ENCODE measurements at places on chromosomes 1 and 21.

DNA sequence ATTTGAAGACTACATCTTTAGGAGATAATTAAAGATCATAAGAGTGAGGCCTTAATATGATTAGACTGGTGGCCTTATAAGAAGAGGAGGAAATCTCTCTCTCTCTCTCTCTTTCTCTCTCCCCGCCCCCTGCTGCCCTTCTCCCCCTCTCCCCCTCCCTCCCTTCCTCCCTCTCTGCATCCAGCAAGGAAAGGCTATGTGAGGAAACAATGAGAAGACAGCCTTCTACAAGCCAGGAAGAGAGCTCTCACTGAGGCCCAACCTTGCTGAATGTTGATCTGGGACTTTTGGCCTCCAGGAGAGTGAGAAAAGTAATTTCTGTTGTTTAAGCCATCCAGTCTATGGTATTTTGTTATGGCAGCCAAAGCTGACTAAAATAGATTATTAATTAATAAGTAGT, 21.6 kb downstream of the FOXD3 start:
- no peak for DNase-seq

- no peak for DNase-seq
These were observed 61.1 kb downstream of the LGR6 start for GRCh38 chr1:202254454-202255252.

GRCh38 chr1:84888753-84889152, 4.3 kb downstream of the LPAR3 start:
- DNase-seq: no peak

DNA sequence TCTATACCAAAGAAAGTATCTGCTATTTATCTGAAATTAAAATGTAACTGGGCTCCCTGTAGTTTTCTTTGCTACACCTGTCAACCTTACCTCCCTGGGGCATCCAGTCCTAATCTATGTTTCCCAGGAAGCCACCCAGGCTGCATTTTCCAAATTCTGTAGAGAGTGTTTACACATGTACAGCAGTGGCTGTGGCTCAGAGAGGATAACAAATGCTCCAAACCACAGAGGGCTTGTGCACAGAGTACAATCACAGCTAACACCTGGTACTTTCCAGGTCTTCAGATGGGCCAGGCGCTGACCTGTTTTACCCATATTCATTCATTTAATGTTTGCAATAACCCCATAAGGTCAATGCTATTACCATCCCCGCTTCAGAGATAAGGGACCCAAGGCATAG, 146.5 kb upstream of the TNR start:
- DNase-seq: no peak

GRCh38 chr1:179599623-179600249, 8.1 kb downstream of the TDRD5 start:
- no peak for DNase-seq

- DNase-seq: no peak
These were observed 1.5 kb downstream of the CSDE1 start for GRCh38 chr1:114756009-114756892.

GRCh38 chr1:65279070-65279779, 30.1 kb upstream of the DNAJC6 start:
- no peak for DNase-seq

GRCh38 chr1:27967106-27967883, 7.5 kb downstream of the XKR8 start:
- DNase-seq: no peak

- peak; percentile 29 for DNase-seq
These were observed 8.4 kb downstream of the DFFB start for GRCh38 chr1:3865606-3866160.

DNA sequence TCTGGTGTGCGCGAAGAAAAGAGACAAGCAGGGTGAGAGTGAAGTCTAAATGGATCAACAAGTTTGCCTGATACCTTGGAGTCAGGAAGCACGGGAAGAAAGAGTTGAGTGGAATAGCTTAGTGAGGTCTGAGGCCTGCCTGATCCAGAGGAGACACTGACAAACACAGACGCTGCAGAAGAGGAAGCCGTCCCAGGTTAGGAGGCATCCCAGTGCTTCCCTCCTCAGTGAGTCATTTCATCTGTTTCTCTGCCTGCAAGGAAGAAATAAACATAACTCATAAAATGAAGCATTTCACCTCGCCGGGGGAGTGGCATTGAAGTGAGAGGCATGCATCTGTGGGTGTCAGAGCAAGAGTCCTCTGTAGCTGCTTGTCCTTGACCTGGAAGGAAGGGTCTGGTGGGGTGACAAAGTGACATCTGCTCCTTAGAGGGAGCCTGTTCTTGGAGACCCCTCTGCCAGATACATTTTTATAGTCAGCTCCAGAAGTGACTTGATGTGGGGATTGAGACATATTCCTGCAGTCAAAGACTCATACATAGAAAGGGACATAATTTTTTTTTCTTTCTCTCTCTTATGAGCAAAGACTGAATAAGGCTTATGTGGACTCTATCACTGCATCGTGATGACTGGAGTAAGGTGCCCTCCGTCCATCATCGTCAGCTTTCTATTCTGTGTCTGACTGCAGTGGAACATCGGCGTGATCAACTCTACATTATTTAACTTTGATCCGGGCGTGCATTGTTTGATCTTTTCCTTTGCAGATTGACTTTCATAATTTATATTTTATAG, 256.7 kb downstream of the KIF26B start:
- DNase-seq: no peak

DNA sequence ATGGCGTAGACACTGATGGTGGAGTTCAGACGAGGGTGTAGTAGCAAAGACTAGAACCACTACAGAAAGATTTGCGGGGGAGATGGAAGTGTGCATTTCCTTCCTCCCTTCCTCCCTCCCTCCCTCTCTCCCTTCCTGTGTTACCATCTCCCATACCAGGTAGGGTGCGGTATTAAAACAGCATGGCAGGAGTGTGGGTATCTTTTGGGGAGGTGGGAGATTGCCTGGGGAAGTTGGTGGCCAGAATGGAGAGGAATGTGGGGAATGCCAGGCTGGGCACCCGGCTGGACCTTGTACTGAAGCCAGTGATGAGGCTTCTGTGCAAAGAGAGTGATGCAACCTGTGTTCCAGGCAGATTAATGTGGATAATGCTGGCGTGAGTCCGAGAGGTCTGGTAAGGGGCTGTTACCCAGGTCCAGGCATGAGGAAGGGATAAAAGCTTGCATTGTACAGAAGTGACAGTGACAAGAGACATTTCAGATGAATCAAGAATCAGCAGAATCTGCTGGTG, 30.3 kb upstream of the PPP2R5A start:
- no peak for DNase-seq

DNA sequence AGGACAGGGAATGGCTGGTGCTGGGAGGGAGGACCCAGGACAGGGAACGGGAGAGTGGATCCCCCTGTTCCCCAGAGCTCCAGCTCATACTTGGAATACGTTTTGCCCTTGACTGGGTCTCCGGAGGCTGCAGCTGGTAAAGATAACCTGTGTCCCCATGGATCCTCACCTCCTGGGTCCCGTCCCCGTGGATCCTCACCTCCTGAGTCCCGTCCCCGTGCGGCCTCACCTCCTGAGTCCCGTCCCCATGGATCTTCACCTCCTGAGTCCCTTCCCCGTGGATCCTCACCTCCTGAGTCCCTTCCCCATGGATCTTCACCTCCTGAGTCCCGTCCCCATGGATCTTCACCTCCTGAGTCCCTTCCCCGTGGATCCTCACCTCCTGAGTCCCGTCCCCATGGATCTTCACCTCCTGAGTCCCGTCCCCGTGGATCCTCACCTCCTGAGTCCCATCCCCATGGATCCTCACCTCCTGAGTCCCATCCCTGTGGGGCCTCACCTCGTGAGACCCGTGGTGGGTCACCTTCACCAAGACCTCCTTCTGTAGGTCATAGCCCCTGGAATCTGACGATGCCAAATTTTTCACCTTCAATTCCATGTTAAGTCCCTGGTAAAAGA, 61.4 kb downstream of the SCCPDH start:
- no peak for DNase-seq

- no peak for DNase-seq
These were observed 339.7 kb downstream of the PTPRC start for GRCh38 chr1:198978523-198978922.

- no peak for DNase-seq
These were observed 55.6 kb downstream of the GLUL start for GRCh38 chr1:182335771-182336566.

DNA sequence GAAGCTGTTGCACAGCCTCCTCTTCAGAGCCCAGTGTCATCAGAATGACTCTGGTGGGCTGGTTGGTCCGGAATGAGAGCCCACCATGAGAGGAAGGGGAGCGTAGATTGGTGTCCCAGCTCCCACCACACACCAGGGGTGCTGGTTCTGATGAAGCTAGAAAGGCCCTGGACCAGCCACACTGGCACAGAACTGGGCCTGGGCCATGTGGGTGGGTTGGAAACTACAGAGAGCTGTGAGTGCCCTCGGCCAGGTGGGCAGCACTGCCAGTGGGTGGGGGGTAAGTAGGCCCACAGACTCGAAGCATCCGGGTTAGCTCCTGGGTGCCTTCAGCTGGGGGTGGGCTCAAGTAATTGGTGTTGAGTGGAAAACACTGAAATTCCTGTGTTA, 11.6 kb upstream of the TFF1 start:
- no peak for DNase-seq

- no peak for DNase-seq
These were observed 7.3 kb downstream of the RGS16 start for GRCh38 chr1:182596934-182597333.

- DNase-seq: no peak
These were observed 50.2 kb downstream of the ZZZ3 start for GRCh38 chr1:77632216-77632615.

DNA sequence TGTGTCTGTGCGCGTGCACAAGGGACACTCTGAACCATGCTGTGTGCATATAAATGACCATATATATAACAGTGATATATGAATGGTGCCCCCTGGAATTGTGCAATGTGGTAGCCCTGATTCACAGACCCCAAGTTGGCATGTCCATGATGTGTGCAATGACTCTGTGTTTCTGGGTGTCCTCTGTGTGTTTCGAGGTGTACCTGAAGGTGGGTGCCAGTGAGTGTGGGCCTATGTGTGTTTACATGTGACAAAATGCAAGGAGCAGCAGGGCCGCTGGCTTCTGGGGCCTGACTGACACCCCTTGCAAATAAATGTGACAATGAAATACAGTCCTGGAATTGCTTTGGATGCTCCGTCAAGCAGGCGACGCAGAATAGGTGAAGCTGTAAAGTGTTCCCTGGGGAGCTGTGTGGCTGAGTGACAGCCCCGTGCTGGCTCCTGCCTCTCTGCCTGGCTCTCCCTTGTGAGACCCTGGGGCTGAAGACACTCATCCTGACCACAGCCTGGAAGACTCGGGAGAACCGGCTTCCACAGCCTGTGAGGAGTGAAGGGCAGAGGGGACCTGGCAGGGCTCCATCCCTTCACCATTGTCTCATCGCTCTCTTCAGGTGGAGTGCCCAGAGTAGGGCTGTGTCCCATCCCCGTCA, 38.2 kb upstream of the CSF3R start:
- DNase-seq: no peak

GRCh38 chr1:247332623-247333361, 1.1 kb upstream of the ZNF496 start:
- DNase-seq: peak; percentile 32

DNA sequence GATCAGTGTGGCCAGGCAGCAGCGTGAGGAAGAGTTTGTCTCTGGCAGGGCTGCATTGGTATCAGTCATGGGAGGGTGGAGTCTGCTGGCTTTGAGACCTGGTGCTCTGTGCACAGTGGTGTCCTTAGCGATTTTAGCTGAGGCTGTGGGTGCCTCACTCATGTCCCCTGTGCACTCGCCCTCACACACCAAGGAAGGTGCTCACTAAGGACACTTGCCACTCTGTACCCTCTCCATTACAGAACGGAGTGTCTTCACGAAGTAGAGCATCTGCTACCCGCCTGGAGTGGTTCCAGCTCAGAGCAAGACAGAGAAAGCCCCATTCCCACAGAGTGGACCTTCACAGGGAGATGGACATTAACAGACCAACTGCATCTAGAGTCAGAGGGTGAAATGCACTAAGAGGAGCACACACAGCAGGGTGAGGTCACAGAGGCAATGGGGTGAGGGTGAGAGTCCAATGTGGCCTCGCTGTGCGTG, 117.9 kb downstream of the MATN1 start:
- no peak for DNase-seq

- DNase-seq: peak; percentile 31
These were observed 514 bp downstream of the S1PR1 start for GRCh38 chr1:101237229-101237837.

- no peak for DNase-seq
These were observed 126.1 kb downstream of the MAP3K21 start for GRCh38 chr1:233453433-233454200.
